ENCODE measurements at places on chromosomes 6 and 20.

DNA sequence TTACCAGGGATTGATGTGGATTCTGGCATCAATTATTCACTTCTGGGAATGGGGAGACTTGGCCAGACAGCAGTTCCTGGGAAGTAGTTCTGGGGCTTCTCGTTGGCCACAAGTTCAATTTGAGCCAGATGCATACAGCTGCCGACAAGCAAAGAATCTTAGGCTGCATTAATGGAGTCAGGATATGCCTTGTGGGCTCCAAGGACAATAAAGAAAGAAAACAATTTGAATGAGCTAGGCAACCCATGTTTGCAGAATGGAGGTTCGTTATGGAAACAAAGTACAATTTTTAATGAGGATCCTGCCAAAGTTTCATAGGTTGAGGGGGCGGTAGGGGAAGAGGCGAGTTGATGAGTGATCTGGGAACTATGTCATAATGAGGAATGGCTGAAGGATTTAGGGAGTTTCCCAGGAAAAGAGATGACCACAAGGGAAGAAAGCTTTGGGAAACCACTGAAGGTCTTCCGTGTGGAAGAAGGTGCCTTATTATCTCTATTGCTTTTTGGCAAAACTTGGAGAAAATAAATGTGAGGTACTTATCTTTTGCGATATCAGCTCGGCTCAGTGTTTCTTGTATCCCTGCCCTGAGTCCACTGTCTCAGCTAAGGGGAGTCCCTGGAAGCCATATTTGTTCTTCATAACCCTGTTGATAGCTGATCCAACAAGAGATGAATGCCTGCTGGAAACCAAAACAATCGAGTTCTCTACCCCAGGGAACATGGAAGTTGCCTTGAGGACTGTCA lies 181.0 kb upstream of the ZNF217 start:
- DNase-seq = no peak

GRCh38 chr6:65098349-65098748 lies 608.7 kb downstream of the EYS start:
- DNase-seq = no peak

GRCh38 chr20:24627926-24628325 lies 158.5 kb downstream of the SYNDIG1 start:
- DNase-seq = no peak

DNA sequence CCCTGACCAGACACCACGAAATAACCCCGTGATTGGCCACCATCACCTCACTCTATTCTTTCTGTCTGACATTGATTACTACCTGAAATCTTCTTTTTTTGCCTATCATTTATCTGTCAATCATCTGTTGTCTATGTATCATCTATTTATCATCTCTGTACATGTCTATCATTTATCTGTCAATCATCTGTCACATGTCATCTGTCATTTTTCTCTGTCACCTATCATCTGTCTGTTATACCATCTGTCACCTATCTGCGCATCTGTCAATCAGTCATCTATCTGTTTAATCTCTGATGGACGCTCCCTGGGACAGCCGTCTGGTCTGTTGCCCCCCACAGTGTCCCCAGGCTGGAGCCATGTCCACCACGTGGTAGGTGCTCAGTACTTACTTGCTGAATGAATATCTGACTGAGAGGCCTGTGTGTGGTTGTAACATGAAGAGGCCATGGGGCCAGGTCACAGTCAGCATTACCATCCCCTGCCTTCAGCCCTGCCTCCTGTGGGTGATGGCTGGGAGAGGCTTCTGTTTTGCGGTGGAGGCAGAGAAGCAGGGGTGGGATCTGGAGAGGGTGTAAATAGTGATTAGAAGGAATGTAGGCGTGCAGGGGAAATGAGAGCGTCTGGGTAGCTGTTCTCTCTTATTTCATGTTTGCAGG lies 302.7 kb downstream of the QKI start:
- no peak for DNase-seq

GRCh38 chr6:111487661-111488060 lies 4.6 kb upstream of the REV3L start:
- DNase-seq = no peak

GRCh38 chr20:1370548-1371110 lies 22.2 kb downstream of the FKBP1A start:
- DNase-seq = no peak

DNA sequence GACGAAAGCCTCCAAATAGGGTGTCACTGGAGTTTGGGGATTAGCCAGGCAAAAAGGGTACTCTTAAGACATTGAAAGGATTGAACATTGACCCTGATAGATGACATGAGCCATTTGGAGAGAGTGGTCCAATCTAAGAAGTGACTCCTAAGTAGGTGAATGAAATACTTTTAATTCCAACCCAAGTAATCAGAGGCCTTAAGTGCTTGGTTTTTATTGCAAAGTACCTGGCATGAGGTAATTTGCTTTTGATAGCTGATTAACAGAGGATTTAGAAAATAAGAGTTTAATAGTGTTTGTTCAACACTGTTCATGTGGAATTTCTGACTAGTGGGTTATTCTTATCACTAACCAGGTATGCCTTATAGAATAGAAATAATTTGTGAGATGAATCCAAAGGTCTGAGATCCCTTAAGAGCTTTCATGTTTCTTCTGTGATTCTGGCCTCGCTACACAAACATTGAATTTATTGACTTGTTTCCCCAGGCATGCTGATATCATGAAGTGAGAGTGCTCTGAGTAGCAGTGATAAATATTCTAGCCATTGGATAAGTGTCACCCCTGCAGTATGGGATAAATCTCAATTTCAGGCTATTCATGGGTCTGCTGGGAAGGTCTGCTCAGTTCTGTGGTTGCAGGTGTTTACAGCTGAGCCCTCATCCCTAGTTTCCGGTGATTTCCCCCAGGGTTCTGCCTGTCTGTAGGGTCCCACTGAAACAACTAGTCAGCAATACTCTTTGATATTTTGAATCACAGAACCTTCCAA lies 6.5 kb downstream of the NCOA7 start:
- DNase-seq = no peak

DNA sequence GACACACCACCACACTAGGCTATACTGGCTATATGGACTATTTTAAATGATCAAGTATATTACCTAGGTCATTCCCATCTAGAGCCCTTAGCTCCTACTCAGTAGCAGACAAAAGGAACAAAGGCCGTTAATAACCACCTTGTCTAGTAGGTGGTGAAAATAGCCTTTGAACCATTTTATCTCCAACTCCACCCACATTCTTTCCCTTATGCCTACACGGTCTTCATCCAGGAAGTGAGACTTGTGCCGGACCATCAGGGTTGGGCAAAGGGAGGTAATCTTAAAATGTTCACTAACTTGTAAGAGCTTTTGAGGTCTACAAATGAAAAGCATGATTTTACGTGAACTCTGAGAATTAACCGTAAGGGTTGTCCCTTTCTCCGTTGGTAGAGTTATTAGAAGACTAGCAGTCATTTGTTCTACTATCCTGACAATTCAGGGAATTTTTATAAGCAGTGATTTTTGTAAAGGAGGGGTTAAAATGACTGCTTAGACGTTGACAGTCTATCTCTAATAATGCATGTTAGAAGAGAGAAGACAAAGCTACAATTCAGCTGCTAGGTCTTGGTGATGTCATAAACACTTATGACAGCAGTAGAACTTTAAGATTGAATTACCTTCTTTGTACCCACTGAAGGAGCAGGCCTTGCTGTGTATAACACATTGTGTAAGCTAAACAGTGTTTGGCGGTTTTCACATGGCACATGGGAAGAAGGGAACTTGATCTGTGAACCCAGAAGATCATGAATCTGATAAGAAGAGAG lies 371.8 kb upstream of the JAG1 start:
- DNase-seq = peak; percentile 96

GRCh38 chr20:58986968-58987517 lies 6.0 kb downstream of the NELFCD start:
- DNase-seq = no peak

DNA sequence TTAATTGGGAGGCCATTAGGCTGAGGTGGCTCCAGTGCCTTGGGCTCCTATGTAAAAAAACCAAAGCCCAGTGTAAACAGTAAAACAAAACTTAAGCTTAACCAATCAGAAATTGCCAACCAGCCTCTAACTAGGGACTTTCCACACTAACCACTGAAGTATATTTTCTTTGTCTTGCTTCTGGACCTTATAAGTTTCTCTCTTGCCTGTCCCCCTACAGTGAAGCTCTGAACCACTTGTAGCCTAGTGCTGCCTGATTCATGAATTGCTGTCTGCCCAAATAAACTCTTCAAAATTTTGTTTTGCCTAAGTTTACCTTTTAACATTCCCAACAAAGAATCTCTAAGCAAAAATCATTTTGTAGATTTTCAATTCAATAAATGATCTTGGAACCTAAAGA lies 28.2 kb downstream of the POPDC3 start:
- DNase-seq = no peak

DNA sequence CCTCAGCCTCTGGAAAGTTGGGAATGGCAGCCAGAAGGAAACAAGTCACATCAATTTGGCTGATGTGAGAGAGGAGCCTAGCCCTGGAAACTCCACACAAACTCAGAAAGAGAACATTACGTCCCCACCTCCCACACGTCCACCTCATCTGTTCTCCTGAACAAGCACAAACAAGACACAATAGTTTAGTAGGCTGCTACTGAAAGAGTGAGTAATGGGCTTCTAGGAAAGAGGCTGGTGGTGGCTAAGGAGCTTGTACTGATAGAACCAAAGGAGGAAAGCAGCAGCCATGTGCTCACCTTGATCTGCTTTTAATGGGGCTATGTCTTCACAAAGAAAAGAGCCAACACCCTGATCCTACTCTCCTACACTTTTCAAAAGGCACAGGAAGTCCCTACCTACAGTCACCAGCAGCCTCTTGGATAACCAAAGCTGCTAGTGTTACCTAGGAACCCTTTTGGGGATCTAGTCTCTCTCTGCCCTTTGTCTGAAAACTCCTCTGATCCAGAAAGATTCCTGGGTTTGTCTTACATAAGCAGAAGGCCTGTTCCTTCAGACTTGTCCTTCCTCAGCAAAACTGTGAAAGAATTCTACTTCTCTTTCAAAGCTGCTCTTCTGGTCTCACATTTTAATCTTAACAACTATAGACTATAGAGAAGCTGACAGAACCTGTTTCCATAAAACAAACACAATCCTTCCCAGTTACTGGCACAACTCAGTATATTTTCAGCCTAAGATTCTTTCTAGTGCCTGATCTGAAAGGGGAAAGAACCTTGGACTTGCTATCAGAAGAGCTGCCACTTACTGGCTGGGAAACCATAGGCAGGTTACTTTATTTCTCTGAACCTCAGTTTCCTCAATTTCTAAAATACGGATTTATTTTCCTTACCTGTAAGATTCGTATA lies 3.1 kb downstream of the PLAGL2 start:
- DNase-seq = no peak

DNA sequence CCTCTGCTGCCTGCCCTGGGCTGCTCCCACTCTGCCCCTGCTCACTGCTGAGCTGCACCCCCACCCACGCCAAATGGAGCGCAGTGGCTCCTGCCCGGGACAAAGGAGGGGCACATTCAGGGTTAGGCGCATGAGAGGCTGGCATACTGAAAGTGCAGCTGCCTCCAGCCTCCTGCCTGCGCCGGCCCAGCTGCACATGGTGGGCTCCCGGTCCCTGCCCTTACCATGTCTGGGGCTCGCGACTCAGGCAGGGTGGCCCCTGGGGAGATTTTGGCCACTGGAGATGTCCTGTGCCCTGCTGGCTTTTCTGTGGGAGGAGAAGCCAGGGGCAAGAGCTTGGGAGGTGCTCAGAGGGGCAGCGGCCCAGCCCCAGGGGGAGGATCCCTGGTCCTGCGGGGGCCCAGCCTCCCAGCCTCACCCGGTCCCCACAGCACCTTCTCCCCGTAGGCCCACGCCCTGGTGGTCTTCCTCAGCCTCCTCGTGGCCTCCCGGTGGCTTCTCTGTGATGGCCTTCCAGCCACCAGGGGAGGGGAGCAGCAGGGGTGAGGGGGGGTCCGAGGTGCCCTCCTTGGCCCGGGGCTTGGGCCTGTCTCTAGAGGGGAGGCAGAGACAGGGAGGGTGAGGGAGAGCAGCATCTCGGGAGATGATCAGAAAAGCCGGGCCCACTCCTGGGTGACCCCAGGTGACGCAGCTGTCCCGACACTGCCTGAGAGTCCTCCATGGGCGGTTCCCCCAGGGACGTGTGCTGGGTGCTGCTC lies 8.4 kb upstream of the CABLES2 start:
- DNase-seq = no peak

- DNase-seq = no peak
Measured at GRCh38 chr6:2028457-2029038, 216.9 kb downstream of the GMDS start.

GRCh38 chr6:82015526-82015925 lies 232.0 kb downstream of the IBTK start:
- no peak for DNase-seq

GRCh38 chr6:386688-387266 lies 4.8 kb upstream of the IRF4 start:
- no peak for DNase-seq

DNA sequence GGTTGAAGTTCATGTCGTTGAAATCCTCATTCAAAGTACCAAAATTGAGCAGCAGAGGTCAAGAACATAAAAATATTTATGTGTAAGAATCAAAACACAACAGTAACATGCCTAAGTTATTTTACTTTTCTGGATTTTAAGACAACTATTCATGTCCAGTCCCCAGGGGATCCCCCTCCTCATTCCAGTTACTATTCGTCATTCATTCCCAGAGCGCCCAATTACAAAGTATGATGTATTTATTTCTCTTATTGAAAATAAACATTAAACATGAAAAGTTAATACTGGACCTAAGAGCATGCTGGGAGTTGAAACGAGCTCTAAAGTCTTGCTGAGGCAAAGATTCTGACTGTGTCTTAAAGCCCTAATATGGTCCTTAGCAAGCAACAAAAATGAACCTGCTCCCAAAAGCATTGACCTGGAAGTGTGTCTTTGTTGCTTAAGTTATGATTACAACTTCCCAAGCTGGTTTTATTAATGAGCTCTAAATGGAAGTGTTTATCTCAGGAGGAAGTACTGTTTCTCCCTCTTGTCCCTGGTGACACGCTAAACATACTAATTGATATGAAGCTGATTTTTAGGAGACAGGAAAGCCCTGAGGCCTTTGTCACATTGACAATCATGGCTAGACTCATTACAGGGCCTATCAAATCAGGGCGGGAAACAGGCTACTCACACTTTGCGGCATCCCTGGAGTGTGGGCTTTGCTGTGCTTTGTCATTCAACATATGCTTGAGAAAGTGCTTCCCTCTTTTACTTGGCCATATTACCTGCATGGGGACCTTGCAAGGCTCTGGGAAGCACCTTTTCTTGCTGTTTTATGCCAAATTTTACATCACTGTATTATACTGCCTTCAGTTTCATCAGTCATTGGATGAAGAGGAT lies 192.2 kb upstream of the DTNBP1 start:
- DNase-seq = no peak

- no peak for DNase-seq
Measured at GRCh38 chr6:103838457-103838856, 1021.3 kb downstream of the HACE1 start.

DNA sequence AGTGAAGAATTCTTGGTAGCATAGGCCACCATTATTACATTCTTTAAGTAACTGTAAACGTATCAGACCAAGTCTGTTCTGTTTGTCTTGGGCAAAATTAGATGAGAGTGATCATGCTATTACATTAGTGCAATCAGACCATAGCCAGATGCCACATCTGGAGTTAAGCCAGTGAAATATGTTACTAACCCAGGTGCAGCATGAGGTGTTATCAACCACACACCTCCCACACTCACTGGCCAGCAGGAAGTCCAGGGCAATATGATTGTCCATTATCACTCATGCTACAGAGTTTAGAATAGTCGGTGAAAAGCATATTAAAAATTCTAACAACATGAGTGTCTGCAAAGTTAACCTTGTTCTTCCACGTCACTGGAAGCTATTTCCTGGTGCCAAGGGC lies 174.7 kb upstream of the PROKR2 start:
- DNase-seq = no peak

- peak; percentile 98 for DNase-seq
Measured at GRCh38 chr6:155493694-155494143, 38.1 kb upstream of the NOX3 start.

All from foreskin melanocyte (primary cell).